Vagina (tissue), 2 donors: ENCODE measurements at places on chromosomes 1 and 21.

GRCh38 chr1:37501661-37502060, 12.9 kb downstream of the MEAF6 start:
- DNase-seq: no peak

- peak; percentile 62 for DNase-seq
Observed at GRCh38 chr1:46770541-46770940, 28.3 kb upstream of the CYP4B1 start.

- no peak for DNase-seq
Observed at GRCh38 chr21:38120984-38121855, 135.6 kb upstream of the KCNJ15 start.

- no peak for DNase-seq
Observed at GRCh38 chr1:241171991-241172390, 185.0 kb downstream of the RGS7 start.

- no peak for DNase-seq
Observed at GRCh38 chr1:40806731-40807695, 23.4 kb downstream of the KCNQ4 start.

DNA sequence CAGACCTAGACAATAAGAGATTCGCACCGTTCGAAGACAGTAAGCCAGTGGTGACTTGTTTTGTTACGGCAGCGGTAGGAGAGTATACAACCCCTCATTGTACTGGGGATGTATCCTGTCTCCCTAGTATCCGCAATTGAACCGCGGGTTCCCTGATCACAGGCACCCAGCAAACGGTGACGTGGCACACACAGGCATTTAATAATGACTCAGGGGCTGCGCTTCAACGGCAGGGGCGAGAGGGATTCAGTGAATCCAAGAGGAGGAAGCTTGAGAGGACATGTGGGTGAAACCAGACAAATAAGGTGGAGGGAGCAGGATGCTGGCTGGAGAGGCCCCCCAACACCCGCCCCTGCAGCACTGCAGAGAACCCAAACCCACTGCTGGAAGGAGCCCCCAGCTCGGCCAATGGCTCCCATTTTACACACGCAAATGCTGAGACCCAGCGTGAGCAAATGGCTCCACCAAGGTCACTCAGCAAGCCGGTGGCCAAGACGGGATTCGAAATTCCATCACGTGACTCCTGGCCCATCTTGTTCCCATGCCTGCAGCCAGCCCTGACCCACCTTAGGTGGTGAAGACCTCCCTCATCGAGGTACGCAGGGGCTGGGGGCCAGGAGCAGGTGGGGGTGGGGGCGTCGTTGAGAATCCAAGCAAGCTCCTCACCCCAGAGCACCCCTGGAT, 149.9 kb downstream of the SYF2 start:
- DNase-seq: no peak

- no peak for DNase-seq
Observed at GRCh38 chr1:210477328-210477924, 148.7 kb downstream of the HHAT start.

DNA sequence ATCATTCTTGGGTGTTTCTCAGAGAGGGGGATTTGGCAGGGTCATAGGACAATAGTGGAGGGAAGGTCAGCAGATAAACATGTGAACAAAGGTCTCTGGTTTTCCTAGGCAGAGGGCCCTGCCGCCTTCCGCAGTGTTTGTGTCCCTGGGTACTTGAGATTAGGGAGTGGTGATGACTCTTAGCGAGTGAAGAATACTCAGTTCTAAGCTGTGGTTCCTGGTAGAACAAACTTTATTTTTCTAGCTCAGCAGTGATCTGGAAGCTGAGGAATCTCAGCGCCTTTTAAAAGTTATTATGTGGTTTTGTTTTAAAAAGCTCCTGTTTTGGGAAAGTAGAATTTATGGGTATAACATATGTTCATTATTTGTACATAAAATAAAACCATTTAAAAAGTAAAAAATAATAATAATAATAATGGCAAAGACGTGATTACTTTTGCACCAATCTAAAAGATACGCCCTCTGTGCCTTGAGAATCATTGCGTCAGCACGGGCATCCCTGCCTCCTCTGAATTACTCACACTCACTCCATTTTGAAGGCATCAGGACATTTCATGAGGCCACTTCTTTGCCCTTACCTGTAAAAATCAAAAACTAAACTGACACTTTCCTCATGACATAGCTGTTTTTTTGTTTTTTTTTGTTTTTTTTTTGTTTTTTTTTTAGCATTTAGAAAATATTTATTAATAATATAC, 29.7 kb upstream of the TNFRSF1B start:
- DNase-seq: no peak

DNA sequence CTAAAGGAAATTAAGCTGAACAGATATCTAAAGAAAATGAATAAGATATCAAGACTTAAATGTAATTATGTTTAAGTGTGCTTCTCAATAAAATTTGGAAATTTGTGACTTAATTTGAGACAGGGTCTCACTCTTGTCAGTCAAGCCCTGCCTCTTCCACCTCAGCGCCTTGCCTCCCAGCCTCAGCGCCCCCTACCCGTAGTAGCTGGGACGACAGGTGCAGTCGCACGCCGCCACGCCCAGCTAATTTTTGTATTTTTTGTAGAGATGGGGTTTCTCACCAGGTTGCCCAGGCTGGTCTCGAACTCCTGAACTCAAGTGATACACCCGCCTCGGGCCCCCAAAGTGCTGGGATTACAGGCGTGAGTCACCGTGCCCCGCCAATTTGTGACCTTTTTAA, 117.0 kb downstream of the CLEC20A start:
- no peak for DNase-seq

GRCh38 chr1:233617025-233617424, 3.1 kb downstream of the KCNK1 start:
- no peak for DNase-seq

DNA sequence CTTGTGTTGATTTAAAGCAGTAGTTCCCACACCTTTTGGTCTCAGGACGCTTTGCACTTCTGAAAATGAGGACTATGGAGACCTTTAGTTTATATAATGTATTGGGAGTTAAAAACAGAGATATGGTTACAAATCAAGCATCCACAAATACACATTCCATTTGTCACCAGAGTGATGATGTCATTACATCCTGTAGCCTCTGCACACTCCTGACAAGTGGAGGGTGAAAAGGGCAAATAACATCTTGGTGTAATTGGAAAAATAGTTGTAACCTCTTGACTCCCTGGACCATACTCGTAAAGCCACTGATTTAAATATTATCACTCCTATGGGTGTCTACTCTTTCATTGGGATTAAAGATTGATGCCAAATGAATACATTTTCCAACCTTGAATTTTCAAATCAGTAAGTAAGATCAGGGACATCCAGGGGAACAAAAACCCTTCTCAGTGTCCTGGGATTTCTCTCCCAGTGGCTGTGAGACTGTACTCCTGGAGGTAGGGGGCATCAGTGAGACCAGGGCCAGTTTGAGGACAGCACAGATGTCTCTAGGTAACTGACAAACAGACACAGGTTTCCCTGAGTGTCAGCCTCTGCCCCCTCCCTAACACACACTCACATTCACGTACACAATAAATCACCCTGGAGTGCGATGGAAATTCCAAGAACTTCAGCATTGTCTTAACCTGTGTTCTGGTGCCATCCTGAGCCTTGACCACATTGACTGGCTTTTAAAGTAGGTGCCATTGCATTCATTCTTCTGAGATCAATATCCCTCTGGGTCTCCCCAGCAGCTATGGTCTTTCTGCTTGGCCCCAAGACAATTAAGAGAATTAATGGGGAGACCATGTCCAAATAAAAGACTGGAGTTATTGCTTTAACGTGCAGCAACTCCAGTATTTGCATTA, 63.0 kb downstream of the NR5A2 start:
- DNase-seq: no peak

DNA sequence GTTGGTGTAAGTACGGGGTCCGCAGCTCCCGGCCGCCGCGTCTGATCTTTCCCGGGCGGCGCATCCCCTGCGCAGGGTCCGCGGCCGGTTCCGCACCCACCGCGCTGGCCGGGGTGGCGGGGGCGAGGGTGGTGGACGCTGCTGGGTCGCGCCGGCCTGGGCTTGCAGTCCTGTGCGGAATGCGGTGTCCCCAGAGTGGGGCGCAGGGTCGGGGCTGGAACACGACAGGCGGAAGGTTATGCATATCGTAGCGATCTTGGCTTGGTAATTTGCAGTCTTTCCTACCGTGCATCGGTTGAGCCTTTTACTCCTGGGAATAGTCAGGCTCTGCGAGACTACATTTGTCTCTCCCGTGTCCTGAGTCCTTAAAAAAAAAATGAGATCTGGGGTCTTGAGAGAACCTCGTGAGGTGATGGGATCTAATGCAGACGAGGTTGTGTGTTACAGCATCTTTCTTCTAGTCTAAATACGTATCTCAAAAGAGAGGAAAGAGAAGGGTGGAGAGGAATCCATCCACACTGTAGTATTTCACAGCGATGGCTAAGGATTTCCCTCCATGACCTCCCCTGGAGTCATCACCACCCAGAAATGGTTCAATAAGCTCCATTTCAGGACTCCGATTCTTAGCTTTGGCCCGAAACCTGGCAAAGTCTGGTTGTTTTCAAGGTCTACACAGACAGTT, 572 bp downstream of the ATP1B1 start:
- DNase-seq: no peak
